ENCODE measurements at places on chromosomes 6 and 20.

DNA sequence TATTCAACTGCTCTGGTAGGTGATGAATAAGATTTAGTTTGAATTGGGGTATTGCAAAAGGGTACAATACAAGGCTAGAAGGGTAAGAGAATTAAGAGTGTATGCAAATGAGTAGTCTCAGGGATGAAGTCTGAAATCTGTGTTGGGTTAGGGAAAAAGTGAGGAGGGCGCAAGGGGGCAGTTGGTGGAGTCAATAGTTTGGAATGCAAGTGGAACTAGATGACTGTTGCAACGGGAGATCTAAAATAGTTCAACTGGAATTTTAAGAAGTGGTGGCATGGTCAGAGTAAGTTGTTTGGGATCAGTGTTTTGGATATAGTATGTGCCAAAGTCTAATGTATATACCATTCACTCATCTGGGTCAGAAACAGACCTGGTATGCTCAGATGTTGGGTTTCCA lies 329.6 kb downstream of the GJA1 start:
- DNase-seq, result no peak

DNA sequence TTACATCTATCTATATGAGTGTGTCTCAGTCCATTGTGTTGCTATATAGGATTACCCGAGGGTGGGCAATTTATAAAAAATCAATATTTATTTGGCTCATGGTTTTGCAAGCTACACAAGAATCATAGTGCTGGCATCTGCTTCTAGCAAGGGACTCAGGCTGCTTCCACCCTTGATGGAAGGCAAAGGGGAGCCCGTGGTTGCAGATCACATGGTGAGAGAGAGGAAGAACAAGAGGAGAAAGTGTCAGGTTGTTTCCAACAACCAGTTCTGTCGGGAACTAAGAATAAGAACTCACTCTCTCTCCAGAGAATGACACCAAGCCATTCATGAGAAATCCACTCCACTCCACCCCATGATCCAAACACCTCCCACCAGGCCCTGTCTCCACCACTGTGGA lies 48.2 kb upstream of the TENT5A start:
- no peak for DNase-seq

GRCh38 chr20:10209091-10209490 lies 9.5 kb upstream of the SNAP25 start:
- no peak for DNase-seq

- DNase-seq, result no peak
Observed at GRCh38 chr6:16240589-16241320, 2.4 kb downstream of the GMPR start.

GRCh38 chr6:167799033-167799821 lies 27.5 kb upstream of the AFDN start:
- no peak for DNase-seq

GRCh38 chr6:47496935-47497579 lies 19.5 kb downstream of the CD2AP start:
- DNase-seq, result no peak

DNA sequence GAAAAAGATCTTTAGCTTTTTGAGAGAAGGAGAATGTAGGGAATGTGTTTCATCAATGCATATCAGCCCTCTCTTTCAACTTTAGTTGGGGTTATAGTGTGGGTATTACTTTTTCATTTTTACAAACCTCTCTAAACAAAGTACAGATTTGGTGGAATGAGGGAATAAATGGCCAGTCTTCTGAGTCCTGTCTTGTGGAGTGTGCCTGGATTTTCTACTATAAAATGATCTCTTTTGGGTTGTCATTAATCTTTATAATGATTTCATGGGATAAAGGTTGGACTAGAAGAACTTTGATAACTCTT lies 209.3 kb downstream of the RNF144B start:
- no peak for DNase-seq

- no peak for DNase-seq
Observed at GRCh38 chr6:107628878-107629277, 139.0 kb downstream of the SOBP start.

DNA sequence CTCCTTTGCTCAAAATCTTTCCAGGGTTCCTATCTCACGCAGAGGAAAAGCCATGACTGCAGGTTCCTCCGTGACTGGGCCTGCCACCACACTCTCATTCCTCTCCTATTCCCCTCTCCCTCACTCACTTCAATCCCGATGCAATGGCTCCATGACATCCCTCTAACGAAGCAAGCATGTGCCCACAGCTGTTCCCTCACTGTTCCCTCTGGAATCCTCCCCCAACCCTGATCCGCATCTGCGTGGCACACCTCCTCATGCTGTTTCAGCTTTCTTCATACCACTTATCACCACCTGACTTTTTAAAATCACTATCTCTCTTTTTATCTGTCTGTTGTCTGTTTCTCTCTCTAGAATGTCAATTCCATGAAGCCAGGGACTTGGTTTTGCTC lies 25.5 kb downstream of the ANGPT4 start:
- DNase-seq, result no peak
